Astrocyte (in vitro differentiated cells and primary cell): ENCODE measurements at places on chromosomes 1 and 21. TPM values are rescaled to one million over a fixed set of nuclear protein-coding genes. Genes with fewer than 3 reads are reported as not detected.

The FLG2 gene
- not detected in 2 replicates for total RNA-seq

The TMEM201 gene
- 10.0 and 10.9 TPM in 2 replicates for total RNA-seq

DNA sequence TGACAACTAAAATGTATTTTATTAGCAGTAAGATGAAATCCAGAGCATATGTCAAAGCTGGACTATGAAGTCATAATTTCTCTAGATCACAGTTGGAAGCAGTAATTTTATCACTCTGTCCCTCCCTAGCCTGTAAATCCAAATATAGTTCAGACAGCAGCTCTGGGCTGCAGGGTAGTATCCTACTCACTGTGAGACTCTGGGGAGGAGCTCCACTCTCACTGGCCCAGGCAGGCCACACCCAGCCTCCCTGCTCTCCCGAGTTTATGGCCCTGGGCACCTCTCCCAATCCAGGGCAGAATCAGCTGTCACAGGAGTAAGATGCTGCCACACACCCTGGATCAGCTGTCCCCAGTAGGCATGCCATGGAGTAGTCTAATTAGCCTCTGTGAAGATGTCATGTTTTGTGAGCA lies 131.1 kb downstream of the HLCS start:
- H3K27ac ChIP-seq: no peak overlapping the region
- no peak overlapping the region for H3K4me3 ChIP-seq
- H3K27me3 ChIP-seq: no peaks in the 10 kb centered on the region
- no peaks in the 10 kb centered on the region for H3K36me3 ChIP-seq
- peaks cover 6% of the 10 kb centered on the region for H3K4me1 ChIP-seq

GRCh38 chr1:2803086-2803930 lies 1.8 kb upstream of the TTC34 start:
- no peak overlapping the region for H3K4me3 ChIP-seq
- H3K36me3 ChIP-seq: no peaks in the 10 kb centered on the region
- no peaks in the 10 kb centered on the region for H3K27me3 ChIP-seq
- no peak overlapping the region for H3K27ac ChIP-seq

- H3K4me3 ChIP-seq: no peak overlapping the region
- H3K4me1 ChIP-seq: no peaks in the 10 kb centered on the region
- DNase-seq: no peak
- H3K36me3 ChIP-seq: no peaks in the 10 kb centered on the region
Measured at GRCh38 chr1:182107209-182107608, 45.7 kb upstream of the ZNF648 start.

DNA sequence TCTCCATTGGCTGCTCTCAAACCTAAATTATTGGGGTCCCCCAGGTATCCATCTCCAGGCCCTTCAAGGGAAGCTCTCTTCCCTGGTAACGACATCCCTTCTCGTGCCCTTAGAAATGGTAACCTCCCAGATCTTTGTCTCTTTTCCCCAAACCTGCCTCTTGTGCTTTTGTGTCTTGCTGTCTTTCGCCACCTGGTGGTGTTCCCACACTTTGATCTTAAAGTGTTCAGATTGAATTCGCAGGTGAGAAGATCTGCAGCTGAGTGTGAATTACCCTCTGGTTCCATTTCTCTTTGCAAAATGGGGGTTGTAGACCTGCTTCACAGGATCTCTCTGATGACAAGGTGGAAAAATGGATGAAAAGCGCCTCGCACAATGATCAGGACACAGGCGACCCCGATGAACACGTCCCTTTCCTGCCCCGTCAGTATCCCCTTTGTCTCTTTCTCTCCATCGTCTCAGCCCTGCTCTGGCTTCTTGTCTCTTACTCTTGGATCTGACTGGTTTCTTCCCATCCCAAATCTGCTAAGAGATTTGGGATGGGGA lies 53.1 kb downstream of the DOP1B start:
- H3K27ac ChIP-seq: peak overlapping the region; percentile 91

DNA sequence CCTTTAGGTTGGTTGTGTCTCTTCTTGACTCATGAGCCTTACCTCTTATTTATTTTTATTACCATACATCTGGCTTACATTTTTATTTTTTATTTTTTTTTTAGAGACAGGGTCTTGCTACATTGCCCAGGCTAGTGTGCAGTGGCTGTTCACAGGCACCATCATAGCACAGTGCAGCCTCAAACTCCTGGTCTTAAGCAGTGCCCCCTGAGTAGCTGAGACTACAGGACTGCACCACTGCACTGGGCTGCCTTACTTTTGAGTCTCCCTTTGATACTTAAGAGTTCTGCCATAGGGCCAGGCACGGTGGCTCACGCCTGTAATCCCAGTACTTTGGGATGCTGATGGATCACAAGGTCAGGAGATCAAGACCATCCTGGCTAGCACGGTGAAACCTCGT lies 76.4 kb upstream of the MACF1 start:
- H3K27me3 ChIP-seq: no peaks in the 10 kb centered on the region
- H3K27ac ChIP-seq: no peak overlapping the region
- peaks cover 26% of the 10 kb centered on the region for H3K4me1 ChIP-seq
- H3K36me3 ChIP-seq: peaks cover 3% of the 10 kb centered on the region
- no peak for DNase-seq
